AG20443 (cell line): ENCODE measurements at places on chromosomes 7 and 10.
A peak's percentile ranks its signal among the peaks of the same experiment; 100 is the strongest.

- DNase-seq: peak; percentile 92
Measured at GRCh38 chr10:43809211-43809930, 160.7 kb upstream of the ZNF32 start.

GRCh38 chr7:137768366-137768765 is 78.4 kb downstream of the DGKI start:
- peak; percentile 55 for DNase-seq

DNA sequence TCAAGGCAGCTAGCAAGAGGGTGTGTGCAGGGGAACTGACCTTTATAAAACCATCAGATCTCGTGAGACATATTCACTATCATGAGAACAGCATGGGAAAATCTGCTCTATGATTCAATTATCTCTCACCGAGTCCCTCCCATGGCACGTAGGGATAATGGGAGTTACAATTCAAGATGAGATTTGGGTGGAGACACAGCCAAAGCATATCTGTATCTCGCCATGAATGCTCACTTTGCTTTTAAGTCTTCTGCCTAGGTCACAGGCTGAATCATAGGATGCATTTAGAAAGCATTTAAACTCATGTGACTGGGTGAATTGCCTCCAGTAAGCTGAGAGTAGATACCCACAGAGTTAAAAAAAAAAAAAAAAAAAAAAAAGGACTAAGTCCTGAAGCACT is 220.0 kb downstream of the AGMO start:
- no peak for DNase-seq

GRCh38 chr10:71351628-71352319 is 32.7 kb downstream of the SLC29A3 start:
- no peak for DNase-seq

DNA sequence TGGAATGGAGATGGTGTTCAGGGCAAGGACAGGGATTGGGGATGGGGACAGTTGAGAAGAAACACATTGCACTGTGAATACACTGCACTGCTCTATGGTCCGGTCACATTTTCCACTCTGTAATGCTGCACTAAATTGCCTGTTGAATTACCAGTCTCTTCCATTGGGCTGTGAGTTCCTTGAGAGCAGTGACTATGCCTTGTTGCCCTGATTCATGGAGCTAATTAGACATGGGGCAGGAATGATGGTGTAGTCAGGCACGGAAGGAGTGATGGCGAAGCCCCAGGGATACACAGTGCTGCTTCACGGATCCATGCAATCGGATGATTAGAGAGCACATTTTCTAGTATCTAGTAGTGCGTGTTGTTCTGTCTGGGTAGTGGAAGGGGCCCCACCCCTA is 25.4 kb upstream of the GPAM start:
- peak; percentile 74 for DNase-seq

DNA sequence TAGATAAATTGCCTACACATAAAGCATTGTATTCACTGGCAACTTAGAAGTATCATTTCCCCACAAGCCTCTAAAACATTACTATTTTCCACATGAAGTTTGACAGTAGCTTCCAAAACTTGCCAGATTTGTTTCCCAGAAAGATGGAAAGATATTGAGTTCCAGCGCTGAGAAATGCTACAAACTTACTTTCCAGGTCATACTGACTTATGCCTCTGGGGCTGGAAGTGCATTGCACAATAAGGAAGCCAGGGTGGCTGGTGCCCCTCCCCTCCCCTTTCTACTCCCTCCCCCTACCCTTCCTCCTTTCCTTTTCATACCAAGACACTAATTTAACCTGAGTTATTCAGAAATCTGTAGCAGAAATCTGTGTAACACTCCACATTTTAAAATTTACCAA is 212.6 kb downstream of the WDR37 start:
- DNase-seq: no peak

DNA sequence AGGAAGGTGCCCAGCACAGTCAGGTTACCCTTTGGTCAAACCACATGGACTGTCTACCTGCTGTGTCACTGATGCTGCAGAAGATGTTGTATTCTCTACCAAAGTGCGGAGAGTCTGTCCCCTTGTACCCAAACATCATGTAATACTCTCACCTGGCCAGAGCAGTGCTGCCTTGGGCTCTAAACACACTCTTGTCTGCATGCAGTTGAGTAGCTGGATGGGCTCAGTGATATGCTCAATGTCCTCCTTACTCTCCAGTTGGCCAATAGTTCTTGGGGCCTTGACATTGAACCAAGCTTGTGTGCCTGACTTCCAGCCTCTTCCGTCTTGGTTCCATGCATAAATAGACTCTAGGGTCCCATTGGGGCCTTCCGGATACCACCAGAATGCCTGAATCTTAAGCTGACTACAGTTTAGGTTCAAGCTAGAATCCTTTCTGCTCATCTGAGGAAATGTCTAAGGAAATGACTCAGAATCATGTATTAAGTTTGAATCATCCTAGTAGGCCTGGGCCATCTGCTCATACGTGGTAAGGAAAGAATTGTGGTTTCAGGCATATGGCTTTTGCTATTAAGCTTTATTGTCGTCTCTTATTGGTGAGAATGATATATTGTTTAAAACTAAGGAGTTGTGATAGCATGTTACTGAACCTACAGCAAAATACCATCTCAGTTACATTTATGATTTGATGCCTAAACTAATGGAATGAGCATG is 118.0 kb downstream of the OTUD1 start:
- peak; percentile 17 for DNase-seq

GRCh38 chr7:66524738-66525137 is 103.9 kb upstream of the KCTD7 start:
- no peak for DNase-seq

DNA sequence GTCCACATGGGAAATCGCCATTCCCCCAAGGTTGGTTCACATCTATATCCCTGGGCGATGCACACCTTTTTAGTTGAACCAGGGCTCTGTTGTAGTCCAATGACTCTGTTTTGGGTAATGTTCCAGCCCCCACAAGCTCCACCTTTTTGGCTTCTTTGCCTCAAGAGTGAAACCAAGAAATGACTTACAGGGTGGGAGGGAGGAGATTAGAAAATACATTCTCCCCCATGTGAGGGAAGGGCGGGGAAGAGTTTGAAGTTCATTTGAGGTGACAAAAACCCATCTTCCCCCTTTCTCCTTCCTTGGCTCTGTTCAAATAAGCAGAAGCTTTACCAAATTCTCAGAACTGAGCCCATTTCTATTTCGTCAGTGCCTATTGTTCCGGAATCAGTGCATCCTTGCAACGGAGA is 82.8 kb downstream of the GATA3 start:
- DNase-seq: no peak

- no peak for DNase-seq
Measured at GRCh38 chr10:75870039-75870645, 438.7 kb downstream of the LRMDA start.

DNA sequence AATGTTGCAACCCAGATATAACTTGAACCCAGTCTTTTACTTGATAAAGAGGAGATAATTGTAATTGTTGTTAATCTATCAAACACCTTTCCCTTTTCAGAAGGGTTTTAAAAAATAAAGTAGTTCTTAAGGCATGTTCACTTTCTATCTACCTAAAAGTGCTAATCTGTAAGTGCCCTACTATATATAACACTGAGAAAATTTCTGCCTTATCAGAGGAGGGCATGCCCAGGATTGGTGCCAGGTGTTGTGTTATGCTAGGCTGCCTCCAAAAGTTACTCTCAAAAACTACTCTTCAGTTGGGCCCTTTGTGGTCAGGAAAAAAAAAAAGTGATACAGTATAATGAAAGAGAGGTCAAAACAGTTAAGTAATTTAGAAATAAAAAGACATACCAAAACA is 36.3 kb downstream of the SMNDC1 start:
- no peak for DNase-seq

GRCh38 chr10:10778959-10779358 is 238.7 kb upstream of the CELF2 start:
- no peak for DNase-seq

- peak; percentile 13 for DNase-seq
Measured at GRCh38 chr7:76514926-76515771, 4.8 kb downstream of the UPK3B start.

- no peak for DNase-seq
Measured at GRCh38 chr10:50554376-50554994, 69.3 kb downstream of the SGMS1 start.

DNA sequence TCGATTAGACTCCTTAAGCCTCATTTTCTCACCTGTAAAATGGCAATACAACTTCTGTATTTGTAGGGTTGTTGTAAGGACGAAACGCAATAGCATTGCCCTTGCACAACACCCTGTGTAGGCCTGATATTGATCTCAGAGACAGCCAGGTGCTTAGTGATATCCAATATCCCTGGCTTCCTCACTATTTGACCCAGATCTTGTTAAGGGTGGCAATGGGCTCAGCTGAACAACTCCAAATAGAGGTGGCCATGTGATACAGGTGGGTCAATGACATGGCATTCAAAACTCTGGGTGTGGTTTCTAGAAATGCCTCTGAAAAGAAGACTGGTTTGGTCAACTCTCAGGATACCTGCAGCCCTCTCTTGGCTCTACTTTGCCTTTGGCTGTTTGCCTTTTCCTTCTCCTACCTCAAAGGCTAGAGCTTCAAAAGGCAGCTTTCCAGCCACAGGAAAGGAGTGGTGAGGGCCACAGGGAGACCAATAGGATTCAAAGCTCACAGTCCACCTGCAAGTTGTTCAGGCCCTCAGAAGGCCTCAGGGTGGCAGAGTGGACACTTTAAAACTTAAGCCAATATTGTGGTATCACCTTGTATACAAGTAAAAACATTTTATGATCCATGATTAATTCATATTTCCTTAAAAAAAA is 14.9 kb upstream of the GATAD1 start:
- DNase-seq: no peak

DNA sequence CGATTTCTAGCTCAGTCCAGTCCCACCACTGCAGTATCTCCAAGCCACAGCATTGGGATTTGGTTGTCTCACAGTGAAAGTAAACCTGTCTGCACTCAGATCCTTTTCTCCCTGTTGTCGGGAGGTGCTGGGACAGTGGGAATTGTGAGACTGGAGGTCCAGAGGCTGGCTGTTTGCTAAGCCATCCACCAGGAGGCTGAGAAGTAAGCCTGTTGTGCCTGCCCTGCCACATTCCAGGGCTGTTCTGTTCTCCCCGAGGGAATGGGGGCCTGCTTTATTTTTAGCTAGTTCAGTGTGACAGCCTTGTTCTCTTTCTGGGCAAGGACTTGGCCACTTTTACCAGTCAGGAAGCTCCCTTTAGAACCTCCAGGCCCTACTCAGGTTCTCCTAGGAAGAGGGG is 54.9 kb downstream of the HK1 start:
- DNase-seq: peak; percentile 62

DNA sequence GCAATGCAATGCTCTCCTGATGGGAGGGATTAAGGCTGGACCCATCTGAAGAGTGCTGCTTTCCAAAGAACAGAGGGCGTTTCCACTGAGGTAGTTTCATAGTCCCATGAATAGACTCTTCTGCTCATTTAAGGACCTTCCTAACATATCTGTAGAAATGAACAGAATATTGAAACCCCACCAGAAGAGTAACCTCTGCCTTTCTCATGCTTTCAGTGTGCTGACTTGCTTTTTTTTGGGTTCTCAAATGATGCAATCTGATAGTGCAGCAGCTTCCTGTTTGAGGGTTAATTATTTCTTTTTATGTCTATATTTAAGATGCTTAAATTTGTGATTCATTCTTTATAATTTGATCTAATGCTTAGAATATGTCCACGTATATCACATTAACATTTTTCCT is 82.2 kb downstream of the GATA3 start:
- DNase-seq: no peak
